ENCODE measurements at places on chromosomes 1 and 21.

DNA sequence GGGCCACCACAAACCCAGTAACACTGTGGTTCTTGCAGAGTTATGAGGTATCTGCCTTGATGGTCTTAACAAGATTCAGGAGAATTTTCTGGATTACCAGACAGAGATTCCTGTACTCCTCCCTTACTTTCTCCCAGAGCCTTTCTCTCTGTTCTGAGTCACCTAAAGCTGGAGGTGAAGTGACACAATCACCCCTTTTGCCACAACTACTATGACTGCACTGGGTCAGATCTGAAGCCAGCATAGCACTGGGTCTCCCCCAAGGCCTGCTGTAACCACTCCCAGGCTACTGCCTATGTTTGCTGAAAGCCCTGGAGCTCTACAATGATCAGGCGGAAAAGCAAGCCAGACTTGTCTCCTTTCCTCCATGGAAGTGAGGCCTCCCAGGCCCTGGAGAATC is 156.7 kb upstream of the NEGR1 start:
- DNase-seq, result peak; percentile 49

- DNase-seq, result peak; percentile 41
Observed at GRCh38 chr1:29136391-29136915, 12.8 kb upstream of the TMEM200B start.

GRCh38 chr1:41849211-41849759 is 69.4 kb downstream of the HIVEP3 start:
- no peak for DNase-seq

GRCh38 chr1:169650551-169650950 is 20.6 kb upstream of the SELP start:
- no peak for DNase-seq

GRCh38 chr1:172717722-172718465 is 59.0 kb downstream of the FASLG start:
- peak; percentile 25 for DNase-seq

- DNase-seq, result no peak
Observed at GRCh38 chr1:198201956-198202784, 45.4 kb downstream of the NEK7 start.
